Right ventricle myocardium inferior (tissue), 1 donor: ENCODE measurements at places on chromosomes 5 and 9. TPM values are rescaled to one million over a fixed set of nuclear protein-coding genes. Genes with fewer than 3 reads are reported as not detected.
A peak's percentile ranks its signal among the peaks of the same experiment; 100 is the strongest.

Gene TUT7
- 11.8 TPM for total RNA-seq

Gene CBY3
- total RNA-seq: not detected

Gene SLC25A2
- not detected for total RNA-seq

Gene PCA3
- total RNA-seq: not detected

Gene KLF4
- 36.9 TPM for total RNA-seq

Gene PIP5K1B
- 60.6 TPM for total RNA-seq

Gene ESM1
- 0.19 TPM for total RNA-seq

Gene TAF11L5
- total RNA-seq: not detected

Gene NXNL2
- not detected for total RNA-seq

Gene ANKRD31
- total RNA-seq: 0.05 TPM

Gene RELL2
- total RNA-seq: 0.78 TPM

Gene CAMK2A
- 17.0 TPM for total RNA-seq

Gene DOCK8
- 6.1 TPM for total RNA-seq

Gene SHC3
- total RNA-seq: 1.1 TPM

- no peak for DNase-seq
Measured at GRCh38 chr5:61673007-61673735, 341.1 kb downstream of the ZSWIM6 start.

GRCh38 chr5:154709368-154710305 lies 45.5 kb upstream of the LARP1 start:
- no peak for DNase-seq

DNA sequence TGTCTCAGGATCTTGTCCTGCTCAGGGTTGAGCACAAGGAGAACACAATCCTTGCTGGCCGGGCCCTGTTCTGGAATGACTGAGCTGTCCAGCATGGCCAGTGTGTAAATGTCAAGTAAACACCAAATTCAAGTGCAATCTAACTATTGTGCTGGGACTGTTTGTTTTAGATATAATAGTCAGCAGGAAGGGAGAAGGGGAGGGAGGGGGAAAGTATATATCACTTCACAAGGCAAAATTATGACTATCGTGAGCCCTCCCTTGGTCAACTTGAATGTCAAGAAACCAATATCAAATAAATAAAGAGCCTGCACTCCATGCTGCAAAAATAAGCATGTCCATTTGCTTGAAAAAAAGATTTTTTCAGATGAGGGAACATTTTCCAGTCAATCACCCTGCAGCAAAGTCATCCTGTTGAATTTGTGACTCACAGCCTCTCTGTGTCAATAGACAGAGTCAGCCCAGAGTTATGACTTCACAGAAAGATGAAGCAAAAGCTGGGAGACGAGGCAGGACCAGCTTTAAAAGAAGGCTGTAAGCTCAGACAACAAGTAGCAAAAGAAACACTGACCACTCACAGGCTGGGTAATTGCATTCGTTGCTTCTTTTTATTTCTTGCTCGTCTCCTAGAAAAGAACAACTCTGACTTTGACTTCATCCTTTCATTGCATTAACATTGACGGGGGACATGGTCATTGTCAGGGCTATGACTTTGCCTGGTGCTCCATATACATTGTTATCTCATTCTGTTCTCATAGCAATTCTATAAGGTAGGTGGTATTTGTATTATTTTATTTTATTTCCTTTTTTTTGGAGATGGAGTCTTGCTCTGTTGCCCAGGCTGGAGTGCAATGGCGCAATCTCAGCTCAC lies 15.3 kb upstream of the KLF4 start:
- peak; percentile 70 for DNase-seq

- no peak for DNase-seq
Measured at GRCh38 chr9:114161513-114161912, 6.2 kb downstream of the COL27A1 start.

GRCh38 chr9:137791947-137792346 lies 85.6 kb upstream of the CACNA1B start:
- DNase-seq: no peak

- peak; percentile 60 for DNase-seq
Measured at GRCh38 chr9:133119846-133120500, 1.1 kb downstream of the RALGDS start.

GRCh38 chr9:34289159-34289558 lies 39.9 kb downstream of the KIF24 start:
- DNase-seq: no peak

- no peak for DNase-seq
Measured at GRCh38 chr9:96293498-96294158, 8.3 kb downstream of the HSD17B3 start.

- DNase-seq: no peak
Measured at GRCh38 chr9:90307167-90307833, 335.3 kb downstream of the DIRAS2 start.

DNA sequence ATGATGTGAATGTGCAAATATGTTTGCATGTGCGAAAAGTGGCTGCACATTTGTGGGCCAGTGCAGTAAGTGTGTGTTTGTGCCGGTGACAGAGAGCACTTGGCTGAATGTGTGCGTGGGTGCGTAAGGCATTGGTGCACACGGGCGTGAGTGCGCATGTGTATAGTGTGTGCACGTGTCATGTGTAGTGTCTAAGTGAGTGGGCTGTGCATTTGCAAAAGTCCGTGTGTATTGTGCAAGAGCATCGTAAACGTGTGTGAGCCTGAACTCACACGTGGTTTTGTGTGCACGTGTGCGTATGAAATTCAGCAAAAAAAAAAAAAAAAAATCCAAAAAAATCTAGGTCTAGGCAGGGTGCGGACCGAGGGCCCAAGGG lies 6.5 kb upstream of the EBF1 start:
- DNase-seq: no peak

DNA sequence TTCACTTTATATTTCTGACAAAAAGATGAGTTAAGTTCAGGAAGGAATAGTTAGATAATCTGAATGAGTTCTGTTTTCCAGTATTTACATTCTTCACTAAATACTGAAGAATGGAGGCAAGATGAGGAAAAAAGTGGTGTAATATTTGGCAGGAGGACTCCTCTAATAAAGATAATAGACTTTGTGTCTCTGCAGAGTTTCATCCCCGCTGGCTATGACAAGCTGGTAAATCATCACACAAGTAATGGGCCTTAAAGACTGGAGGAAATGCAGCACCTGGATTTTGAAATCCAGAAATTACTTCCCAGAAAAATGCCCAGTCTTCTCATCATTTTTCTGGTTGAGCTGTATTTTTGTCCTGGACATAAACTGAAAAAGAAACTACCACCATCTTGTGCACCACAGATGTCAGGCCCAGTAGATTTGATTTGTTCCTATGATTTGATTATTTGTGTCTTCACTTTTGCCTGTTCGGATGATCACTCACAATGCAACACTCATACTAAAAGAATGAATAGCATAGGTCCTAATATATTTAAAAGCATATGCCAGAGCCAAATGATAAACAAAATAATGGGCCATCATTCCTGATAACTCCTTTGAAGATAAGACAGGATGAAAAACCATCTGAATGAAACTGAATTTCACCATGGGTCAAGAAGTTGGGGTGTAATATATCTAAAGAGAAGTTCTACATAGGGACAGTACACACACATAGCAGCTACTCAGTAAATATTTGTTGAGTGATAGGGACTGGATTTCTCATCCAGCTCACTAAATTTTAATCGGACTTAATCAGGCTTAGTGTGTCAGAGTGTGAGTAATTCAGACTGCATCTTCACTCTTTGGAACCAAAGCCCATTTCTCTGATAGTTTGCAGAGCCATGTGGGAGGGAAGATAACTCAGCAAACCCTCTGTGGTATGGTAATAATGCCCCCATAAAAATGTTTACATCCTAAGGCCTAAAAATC lies 200.5 kb downstream of the HINT1 start:
- no peak for DNase-seq

GRCh38 chr9:81673310-81673709 lies 16.0 kb downstream of the TLE1 start:
- no peak for DNase-seq

- no peak for DNase-seq
Measured at GRCh38 chr9:127132921-127133647, 10.6 kb upstream of the ANGPTL2 start.

- no peak for DNase-seq
Measured at GRCh38 chr9:116279230-116279629, 125.6 kb downstream of the PAPPA start.

DNA sequence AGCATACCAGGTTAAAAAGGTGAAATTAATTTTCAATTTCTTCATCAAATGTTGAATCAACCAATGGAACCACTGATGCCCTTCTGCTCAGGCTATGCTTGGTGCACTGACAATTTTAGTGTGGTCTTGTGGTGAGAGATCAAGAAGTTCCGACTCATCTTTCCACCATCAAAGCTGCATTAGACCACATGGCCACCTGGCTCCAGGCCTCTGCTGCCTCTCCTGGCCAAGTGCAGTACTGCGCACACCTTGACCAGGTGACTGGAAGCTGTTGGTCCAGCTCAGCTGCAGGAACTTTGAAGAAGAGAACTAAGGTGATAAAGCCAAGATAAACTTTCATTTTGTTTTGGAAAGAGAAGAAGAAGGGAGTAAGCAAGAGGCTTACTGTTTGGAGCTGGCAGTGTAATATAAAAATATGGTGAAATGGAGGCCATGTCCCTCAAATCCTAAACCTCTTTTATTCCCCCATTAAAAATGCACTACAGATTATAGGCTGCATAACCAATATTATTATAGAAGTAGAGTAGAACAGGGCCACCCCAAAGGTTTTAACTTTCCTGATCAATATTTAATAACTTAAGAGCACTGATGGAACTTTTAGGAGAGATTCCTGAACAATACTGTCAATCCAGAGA lies 315.5 kb upstream of the C9orf72 start:
- no peak for DNase-seq

GRCh38 chr9:109269081-109269480 lies 51.8 kb downstream of the EPB41L4B start:
- DNase-seq: no peak

DNA sequence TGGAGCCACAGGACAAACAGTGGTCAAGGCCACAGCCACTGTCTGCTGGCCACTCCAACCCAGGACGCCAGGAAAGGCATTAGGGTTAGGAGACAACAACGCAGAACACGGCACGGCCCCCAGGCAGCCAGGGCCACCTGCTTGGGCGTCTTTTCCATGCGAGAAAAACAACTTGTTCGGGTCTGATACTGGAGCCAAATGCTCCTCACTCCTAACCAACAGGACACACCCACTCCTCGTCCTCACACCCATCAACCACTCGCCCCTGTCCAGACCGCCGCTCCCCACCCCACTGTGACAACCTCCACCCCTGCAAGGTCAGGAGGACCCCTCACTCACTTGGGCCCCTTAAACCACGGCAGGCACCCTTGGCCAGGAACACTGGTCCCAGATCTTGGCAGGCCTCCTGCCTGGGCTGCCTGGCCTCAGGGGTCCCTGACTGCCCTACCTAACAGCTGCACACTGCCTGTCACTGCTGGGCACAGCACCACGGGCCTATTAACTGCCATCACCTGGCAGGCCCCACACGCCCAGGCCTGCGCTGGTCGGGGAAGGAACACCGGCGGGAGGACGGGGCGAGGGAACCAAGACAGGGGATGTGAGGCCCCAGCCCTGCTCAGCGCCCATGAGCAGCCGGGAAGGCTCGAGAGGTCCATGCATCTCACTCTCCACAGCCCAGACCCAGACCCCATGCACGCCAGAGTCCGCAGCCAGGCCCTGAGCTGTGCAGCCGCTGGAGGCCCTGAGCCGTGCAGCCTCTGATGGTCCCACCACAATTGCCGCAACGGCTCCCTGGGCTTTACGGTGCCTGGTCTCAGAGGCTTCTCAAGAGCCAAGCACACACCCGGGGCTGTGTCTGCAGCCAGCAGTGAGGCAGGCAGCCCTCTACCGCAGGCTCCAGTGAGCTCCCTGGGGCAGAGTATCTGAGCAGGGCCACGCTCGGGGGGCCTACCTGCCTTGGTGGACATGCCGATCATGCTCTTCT lies 13.8 kb downstream of the CLPTM1L start:
- no peak for DNase-seq

DNA sequence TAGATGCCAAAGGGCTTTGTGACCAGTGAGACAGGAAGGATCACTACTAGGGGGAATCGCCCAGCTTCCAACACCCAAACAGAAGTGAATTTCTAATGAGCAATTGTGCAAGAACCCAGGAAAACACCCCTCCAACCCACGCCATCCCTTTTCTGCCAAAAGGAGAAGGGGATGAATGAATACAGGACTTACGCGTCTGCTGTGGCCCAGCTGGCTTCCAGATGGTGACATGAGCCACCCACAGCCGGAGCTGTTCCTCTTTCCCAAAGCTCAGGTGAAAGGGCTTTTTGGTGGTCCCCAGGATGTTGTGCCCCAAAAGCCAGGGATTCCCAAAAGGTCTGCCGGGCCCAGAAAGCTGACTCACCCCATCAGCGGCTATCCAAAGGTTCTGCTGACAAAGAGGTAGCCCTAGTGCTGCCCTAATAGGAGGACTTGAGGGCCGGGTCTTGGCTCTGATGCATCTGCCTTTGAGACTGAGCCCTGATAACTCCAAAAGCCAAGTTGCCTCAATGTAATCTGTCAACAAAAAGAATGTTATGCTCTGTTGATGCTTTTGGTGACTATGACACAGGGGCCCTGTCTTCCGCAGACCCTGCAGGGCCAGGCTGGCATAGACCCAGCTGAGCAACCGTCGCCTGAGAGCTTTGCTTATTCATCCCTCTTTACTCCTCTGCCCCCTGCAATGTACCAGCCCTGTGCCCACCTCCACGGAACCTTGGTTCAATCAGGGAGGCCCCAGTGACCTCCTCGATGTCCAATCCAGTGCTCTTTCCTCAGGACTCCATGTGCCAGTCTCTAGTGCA lies 14.5 kb downstream of the GSN start:
- DNase-seq: peak; percentile 91

- DNase-seq: no peak
Measured at GRCh38 chr5:153660919-153661318, 170.4 kb downstream of the GRIA1 start.

DNA sequence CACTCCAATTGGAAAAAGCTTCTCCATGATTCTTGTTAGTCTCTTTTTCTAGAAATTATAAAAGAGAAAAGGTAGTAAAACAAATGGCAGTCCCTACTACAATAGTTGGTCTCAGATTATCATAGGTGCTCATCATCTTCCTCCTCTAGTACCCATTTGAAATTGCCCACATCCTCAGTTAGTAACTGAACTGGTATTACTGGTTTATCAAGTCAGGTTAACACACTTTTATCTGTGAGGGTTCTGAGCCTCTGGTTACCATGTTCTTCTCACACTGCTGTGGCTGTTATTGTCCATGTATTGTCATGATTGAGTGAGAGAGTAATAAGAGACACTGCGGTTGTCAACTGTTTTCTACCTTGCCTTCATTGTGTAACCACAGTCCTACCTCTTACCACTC lies 901.7 kb downstream of the TLE1 start:
- no peak for DNase-seq

DNA sequence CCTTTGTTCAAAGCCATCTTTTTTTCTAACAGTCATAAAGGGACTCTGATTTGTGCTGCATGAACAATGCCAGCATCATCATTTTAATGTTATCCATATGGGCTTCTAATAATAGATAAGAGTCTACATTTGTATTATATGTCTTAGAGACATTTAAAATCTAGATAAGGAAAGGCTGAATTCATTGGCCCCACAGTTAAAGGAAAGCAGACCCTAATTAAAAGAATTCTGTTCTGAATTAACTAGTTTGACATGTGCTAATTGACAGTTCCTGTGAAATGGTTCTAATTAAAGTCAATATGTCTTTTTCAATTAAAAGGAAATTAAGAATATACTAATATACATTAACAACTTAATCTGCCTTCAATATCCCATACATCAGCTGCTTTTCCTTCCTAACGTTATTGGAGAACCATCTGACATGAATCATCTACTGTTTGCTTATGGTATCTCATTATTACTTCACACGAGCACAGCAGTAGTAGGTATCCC lies 104.7 kb downstream of the NR2F1-AS1 start:
- no peak for DNase-seq

GRCh38 chr9:129109952-129110739 lies 447 bp downstream of the CRAT start:
- peak; percentile 89 for DNase-seq
